ENCODE measurements at places on chromosomes 2 and 18. TPM values are rescaled to one million over a fixed set of nuclear protein-coding genes. Genes with fewer than 3 reads are reported as not detected.

STPG4 gene
- total RNA-seq: not detected

PLGLB1 gene
- 2.3 TPM for total RNA-seq

WNT6 gene
- total RNA-seq: not detected

NEURL3 gene
- total RNA-seq: 2.2 TPM

UGGT1 gene
- 39.8 TPM for total RNA-seq

PCARE gene
- total RNA-seq: not detected

STAM2 gene
- 13.3 TPM for total RNA-seq

STARD7 gene
- 82.9 TPM for total RNA-seq

MSTN gene
- not detected for total RNA-seq

RIT2 gene
- not detected for total RNA-seq

SGO2 gene
- 50.2 TPM for total RNA-seq

TUBA4B gene
- total RNA-seq: not detected

FRZB gene
- not detected for total RNA-seq

FSIP2 gene
- total RNA-seq: 0.09 TPM

All from activated naive CD4-positive, alpha-beta T cell treated with anti-CD3 and anti-CD28 coated beads, Interleukin-2, amount 50 U/mL, for 72 hours (primary cell).